ENCODE measurements at places on chromosomes 7 and 10.

DNA sequence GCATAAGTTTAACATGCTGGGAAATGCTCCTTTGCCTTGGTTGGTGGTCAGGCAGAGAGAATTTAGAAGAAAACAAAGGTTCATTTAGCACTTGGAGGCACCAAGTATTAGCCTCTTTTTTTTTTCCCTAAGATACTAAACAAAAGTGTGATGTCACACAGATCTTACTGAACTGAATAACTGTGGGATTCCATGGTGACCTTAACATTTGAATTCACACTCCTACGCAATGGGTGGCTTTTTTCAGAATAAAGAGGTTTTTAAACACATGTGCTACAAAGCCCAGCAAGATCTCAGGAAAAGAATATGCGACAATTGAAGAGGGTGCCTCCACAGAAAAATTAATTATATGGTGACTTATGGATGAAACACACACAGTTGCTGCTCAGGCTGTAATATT, 133.4 kb upstream of the ABCB5 start:
- H3K27ac ChIP-seq: no peak overlapping the region
- H3K27me3 ChIP-seq: no peaks in the 10 kb centered on the region
- no peak overlapping the region for H3K4me3 ChIP-seq
- no peaks in the 10 kb centered on the region for H3K36me3 ChIP-seq
- no peak for DNase-seq

DNA sequence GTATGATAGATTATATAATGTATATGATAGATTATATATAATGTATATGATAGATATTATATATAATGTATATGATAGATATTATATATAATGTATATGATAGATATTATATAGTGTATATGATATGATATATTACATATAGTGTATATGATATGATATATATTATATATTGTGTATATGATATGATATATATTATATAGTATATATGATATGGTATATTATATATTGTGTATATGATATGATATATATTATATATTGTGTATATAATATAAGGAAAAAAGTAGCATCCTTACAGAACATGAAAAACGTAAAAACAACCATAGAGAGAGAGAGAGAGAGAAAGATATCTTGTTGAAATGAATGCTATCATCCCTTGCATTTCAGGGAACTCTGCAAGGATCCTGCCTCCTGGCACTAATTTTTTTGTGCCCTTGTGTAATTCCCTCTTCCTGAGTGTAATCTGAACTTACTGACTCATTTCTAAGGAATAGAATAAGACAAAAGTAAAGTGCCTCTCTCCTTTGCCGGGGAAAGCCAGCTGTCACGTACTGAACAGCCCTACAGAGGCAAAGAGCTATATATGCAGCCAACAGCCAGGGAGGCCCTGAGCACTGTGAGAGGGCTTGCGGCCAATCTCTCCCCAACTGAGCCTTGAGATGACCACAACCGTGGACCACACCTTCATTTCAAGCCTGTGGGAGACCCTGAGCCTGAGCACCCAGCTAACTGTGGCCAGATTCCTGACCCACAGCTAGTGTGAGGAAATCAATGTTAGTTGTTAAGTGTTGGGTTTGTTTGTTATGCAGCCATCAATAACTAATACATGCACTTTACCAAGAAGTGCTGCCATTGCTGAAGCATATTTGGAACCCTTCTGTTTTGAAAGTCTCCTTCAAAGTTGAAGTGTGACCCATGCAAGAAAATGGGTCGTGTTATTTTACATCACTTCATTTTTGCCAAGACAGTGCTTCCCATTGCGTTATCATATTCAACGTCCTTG, 61.1 kb upstream of the EZH2 start:
- H3K4me3 ChIP-seq: no peak overlapping the region
- H3K27ac ChIP-seq: no peak overlapping the region
- DNase-seq: no peak
- no peaks in the 10 kb centered on the region for H3K27me3 ChIP-seq
- peaks cover 7% of the 10 kb centered on the region for H3K4me1 ChIP-seq
- H3K36me3 ChIP-seq: no peaks in the 10 kb centered on the region

DNA sequence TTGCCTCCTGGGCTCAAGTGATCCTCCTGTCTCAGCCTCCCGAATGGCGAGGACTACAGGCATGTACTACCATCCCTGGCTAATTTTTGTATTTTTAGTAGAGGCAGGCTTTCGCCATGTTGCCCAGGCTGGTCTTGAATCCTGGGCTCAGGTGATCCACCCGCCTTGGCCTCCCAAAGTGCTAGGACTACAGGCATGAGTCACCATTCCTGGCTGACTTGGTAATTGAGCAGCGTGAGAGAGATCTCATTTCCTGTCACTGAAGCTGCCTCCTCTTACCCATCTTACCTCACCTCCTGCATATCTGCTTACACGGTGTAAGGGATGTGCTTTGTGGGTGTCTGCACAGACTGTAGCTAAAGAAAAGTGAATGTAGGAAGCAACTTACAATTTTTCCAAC, 9.7 kb downstream of the IFIT3 start:
- H3K4me3 ChIP-seq: no peak overlapping the region
- peaks cover 3% of the 10 kb centered on the region for H3K4me1 ChIP-seq
- H3K36me3 ChIP-seq: no peaks in the 10 kb centered on the region

- H3K4me3 ChIP-seq: no peak overlapping the region
- H3K4me1 ChIP-seq: no peaks in the 10 kb centered on the region
- no peak for DNase-seq
- no peak overlapping the region for H3K27ac ChIP-seq
These were observed 96.5 kb upstream of the MACROH2A2 start for GRCh38 chr10:69955897-69956740.

DNA sequence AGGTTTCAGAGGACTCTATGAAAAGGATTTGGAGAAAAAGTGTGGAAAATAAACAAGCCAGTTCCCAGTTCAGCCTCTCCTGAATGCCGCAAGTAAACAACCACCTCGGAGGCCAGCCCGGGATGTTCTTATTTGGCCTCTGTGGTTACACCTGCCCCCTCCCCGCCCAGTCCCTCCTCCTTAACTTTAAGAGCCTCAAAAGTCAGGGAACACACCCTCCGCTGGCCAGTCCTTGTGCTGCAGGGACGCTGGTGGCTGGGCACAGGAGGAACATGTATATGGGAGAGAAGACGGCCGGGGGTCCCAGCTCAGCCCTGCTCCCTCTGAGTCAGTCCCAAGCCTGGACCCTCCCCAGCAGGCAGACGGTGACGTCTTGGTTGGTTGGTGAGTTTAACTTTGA, 6.1 kb downstream of the CHST3 start:
- H3K4me3 ChIP-seq: no peak overlapping the region
- no peaks in the 10 kb centered on the region for H3K36me3 ChIP-seq

- H3K27ac ChIP-seq: no peak overlapping the region
- peaks cover 10% of the 10 kb centered on the region for H3K4me1 ChIP-seq
These were observed 134.3 kb downstream of the GRK5 start for GRCh38 chr10:119341459-119342301.

DNA sequence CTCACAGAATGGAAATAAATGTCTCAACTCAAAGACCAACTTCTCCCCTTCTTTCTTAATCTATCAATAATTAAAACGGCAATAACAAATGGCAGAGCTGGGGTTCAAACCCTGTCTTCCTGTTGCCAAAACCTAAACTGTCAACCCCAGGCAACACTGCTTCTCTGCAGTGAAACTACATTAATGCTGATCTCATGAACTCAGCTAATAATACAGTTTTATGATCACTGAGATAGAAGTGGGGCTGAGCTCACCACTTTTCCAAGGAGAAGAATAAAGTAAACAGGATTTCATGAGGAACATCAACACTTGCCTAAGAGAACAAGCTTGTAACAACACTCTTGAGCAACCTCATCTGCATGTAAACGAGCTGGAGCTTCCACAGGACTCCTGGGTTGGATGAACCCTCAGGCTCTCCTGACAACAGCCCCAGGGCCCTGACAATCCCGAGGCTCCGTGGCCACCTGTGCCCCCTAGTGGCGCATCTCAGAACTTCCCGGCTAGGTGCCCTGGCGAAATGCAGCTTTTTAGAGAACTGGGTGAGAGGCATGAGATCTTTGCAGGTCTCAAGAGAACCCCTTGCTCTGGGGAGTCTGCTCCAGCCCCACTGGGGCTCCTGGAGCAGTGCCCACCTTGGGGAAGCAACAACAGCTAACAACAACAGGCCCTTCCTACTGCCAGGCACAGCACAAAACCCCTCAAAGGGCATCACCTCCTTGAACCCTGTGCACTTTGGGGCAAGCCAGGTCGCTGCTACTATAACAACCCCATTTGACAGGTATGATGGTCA, 169.3 kb downstream of the SH3PXD2A start:
- H3K27me3 ChIP-seq: no peaks in the 10 kb centered on the region
- H3K4me1 ChIP-seq: peaks cover 20% of the 10 kb centered on the region
- H3K36me3 ChIP-seq: no peaks in the 10 kb centered on the region
- no peak overlapping the region for H3K4me3 ChIP-seq
- H3K27ac ChIP-seq: no peak overlapping the region

DNA sequence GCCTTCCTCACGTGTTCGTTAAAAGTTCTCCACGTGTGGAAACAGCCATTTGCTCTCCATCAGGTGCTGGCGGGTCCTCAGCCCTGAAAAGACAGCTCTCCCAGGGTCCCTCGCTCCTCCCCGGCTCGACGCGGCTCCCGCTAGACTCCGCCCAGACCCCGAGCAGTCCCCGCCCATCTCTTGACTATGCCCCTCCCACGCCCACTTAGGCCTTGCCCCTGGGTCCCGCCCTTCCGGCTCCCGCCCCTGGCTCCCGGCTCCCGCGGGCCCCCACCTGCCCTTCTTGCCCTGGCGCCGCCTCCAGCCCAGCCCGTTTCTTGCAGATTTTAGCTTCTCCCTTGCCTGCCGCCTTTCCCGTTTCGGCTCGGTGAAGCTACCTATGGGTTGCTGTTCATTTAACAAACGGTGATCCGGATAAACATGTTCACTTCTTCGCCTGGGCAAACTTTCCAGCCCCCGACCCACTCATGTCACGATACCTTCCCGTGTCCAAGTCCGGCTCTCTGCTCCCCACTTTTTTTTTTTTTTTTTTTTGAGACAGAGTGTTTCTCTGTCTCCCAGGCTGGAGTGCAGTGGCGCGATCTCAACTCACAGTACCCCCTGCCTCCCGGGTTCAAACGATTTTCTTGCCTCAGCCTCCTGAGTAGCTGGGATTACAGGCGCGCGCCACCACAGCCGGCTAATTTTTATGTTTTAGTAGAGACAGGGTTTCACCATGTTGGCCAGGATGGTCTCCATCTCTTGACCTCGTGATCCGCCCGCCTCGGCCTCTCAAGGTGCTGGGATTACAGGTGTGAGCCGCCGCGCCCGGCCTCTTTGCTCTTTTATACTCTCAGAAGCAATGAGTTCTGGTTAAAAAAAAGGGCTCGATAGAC, 830 bp upstream of the ZNF438 start:
- peak overlapping the region; percentile 79 for H3K27ac ChIP-seq
- H3K27me3 ChIP-seq: no peaks in the 10 kb centered on the region
- DNase-seq: peak; percentile 80
- peaks cover 41% of the 10 kb centered on the region for H3K4me1 ChIP-seq
- H3K4me3 ChIP-seq: peak overlapping the region; percentile 65
- no peaks in the 10 kb centered on the region for H3K36me3 ChIP-seq

- H3K36me3 ChIP-seq: peaks cover 30% of the 10 kb centered on the region
- peak; percentile 64 for DNase-seq
- no peaks in the 10 kb centered on the region for H3K27me3 ChIP-seq
These were observed 1.1 kb downstream of the NANOS1 start for GRCh38 chr10:119030421-119031250.

DNA sequence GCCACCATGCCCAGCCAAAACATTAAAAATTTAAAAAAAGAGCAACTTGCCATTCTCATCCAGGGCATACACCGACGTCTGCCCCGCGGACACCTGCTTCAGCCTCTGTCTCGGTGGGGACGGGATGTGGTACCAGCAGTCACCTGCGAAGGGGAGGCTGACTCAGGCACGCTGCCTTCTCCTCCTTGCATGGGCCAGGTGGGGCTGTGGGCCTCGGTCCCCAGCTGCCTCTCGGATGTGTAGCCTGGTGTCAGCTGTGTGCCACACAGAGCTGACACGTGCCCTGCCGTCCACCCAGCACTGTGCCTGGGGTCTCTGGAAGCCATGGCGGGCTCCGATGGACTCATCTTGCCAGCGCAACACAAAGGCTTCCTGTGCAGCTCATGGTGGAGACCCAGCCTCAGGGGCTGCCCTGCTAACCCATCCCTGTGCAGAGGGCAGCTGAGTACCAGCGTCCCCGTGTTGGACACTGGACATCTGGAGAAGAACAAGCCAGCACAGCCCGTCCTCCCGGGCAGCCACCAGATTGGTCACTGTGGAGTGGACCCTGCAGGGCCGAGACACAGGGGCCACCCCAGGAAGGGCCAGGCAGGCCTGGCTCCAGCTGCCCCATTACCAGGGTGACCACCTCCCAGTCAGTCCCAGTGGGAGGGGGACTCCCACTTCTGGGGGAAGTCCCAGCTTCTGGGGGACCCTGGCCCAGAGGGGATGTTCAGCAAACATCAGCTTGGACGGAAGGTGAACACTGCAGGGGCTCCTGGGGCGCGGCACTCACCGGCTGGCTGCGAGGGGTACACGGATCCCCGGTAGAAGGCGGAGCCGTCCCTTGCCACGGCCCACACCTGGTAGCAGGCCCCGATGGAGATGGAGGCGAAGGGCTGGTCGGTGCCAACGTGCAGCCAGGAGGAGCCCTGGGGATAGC, 10.6 kb downstream of the BHLHA15 start:
- no peaks in the 10 kb centered on the region for H3K4me1 ChIP-seq
- H3K36me3 ChIP-seq: no peaks in the 10 kb centered on the region
- H3K27ac ChIP-seq: no peak overlapping the region

- no peaks in the 10 kb centered on the region for H3K4me1 ChIP-seq
- no peak overlapping the region for H3K4me3 ChIP-seq
- no peak for DNase-seq
- H3K27me3 ChIP-seq: no peaks in the 10 kb centered on the region
- H3K36me3 ChIP-seq: no peaks in the 10 kb centered on the region
These were observed 28.7 kb downstream of the ICA1 start for GRCh38 chr7:8232999-8233847.

DNA sequence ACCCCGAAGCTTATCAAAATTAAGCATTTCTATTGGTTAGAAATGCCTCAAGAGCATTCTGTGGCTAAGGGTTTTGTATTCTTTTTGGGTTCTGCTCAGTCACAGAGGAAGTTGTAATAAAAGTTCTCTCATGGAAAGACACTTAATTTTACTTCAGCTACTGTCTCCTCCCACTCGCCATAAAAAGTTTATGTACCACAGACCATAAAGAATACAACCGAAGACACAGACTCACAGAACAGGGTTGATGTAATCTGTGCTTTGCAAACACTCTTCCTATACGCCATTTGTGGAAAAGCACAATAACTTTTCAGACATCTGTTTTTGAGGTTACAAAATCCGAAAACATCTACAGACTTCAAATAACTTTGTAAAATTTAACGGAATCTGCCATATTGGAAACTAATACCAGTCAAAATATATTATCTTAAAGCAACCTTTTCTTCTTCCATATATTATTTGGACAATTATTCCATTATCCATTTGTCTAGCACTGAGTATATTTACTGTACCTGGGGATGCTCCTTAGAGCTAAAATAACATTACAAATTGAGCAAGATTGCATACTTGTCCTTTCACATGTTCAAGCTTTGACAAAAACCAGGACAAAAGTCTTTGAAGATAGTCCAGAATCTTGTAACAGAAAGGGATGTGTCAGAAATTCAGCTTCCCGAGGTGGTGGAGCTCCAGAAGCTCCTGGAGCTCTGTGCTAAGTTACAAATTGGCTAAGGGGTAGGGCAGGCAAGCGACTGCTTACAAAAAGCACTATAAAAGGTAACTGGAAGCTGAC, 219.0 kb upstream of the MEOX2 start:
- DNase-seq: no peak
- H3K36me3 ChIP-seq: no peaks in the 10 kb centered on the region
- no peak overlapping the region for H3K27ac ChIP-seq

Measured in HCT116 (cell line).